ENCODE measurements at places on chromosomes 1 and 21.

GRCh38 chr1:43455213-43455889, 1.6 kb upstream of the HYI start:
- DNase-seq = no peak

DNA sequence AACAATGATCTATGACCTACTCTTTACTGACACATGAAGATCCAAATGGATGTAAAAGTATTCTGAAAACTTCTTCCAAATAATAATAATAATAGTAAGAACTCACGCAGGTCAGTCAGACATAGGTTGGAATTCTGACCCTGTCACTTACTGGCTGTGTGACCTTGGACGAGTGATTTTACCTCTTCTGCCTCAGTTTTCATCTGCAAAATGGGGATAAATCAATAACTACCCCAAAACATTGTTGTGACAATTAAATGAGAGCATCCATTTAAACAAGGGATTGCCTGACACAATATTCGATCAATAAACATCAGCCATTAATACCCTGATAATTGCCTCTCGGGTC, 556 bp downstream of the MECR start:
- no peak for DNase-seq

GRCh38 chr1:71269818-71270217, 189.0 kb upstream of the ZRANB2 start:
- no peak for DNase-seq

GRCh38 chr1:3470650-3471355, 16.3 kb downstream of the ARHGEF16 start:
- DNase-seq = no peak

- no peak for DNase-seq
These were observed 123.7 kb downstream of the FOXD2 start for GRCh38 chr1:47561523-47562007.

- DNase-seq = no peak
These were observed 81.2 kb downstream of the TEX35 start for GRCh38 chr1:178594133-178594532.

GRCh38 chr1:33377756-33378155, 53.1 kb downstream of the PHC2 start:
- no peak for DNase-seq

DNA sequence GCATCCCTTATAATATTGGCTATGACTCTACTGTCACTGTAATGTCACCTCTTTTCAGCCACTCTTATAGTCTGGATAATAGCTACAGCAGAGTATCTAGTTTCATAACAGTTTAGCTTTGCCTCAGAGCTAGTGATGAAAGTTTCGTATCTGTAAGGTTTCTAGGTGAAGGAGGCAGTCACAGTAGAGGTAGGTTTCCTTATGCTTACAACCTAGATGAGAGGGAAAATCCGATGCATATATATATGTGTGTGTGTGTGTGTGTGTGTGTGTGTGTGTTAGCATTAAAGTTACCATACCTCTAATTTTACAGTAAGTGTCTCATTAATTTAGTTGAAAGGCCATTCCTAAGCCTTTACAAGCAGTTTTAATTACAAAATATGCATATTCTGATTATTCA, 2.2 kb upstream of the TOR1AIP2 start:
- DNase-seq = no peak

- DNase-seq = no peak
These were observed 100.7 kb upstream of the TSPAN2 start for GRCh38 chr1:115189814-115190539.

- no peak for DNase-seq
These were observed 5.6 kb downstream of the EPS8L3 start for GRCh38 chr1:109757936-109758786.

GRCh38 chr1:214637722-214638458, 34.9 kb downstream of the CENPF start:
- peak; percentile 20 for DNase-seq

Measured in immature natural killer cell (primary cell).